ENCODE measurements at places on chromosomes 3 and 15. TPM values are rescaled to one million over a fixed set of nuclear protein-coding genes. Genes with fewer than 3 reads are reported as not detected.

Gene FSD2
- not detected for total RNA-seq

Gene CISH
- total RNA-seq: 3.7 TPM

DNA sequence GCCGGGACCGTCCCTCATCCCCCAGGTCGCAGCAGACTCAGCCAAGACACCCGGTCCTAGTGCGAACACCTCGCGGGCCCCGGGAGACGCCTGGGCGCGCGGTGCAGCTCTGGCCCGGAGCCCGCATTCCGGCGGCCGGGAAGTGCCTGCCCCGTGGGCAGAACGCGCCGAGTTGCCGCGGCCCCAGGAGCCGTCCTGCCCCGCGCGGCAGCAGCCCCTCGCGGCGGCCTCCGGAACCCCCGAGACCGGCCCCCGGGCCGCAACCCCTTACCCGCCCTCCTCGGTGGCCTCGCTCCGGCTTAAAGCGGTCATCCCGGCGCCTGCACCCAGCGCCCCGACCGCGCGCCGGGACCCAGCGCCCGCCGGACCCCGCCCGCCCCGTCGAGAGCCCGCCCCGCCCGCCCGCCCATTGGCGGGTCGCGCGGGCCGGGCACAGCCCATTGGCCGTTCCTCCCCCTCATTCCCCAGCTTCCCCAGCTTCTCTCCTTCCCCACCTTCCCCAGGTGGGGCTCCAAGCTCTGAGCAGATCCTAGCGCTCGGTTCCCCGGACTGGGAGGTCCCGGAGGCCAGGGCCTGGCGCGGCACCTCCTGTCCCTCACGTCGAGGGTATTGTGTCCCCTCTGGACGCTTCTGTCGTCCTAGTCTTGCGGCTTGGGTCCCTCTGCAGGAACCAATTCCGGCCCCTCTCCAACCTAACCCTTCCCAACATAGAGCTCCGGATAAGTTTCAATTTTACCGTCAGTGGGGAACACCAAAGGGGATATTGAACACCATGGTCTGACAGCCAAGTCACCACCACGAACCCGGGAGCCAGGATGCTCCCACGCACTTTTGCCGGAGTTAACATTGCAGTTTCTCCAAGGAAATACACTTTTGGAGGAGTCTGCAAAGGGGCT is at the start of gene GRAMD2A:
TSS of gene GRAMD2A (minus strand) at position 328 of the 896 bp plus-strand sequence.
- no peak for DNase-seq

- no peak for DNase-seq
These were observed 52.2 kb downstream of the PLXNA1 start for GRCh38 chr3:127034990-127035652.

GRCh38 chr15:67349634-67350033 is 95.0 kb downstream of the IQCH start:
- DNase-seq: no peak

Gene PDCD6IP
- 109 TPM for total RNA-seq

GRCh38 chr15:88613074-88613944 is 7.8 kb upstream of the AEN start:
- DNase-seq: no peak

Gene CFAP20DC
- 0.11 TPM for total RNA-seq

GRCh38 chr3:191169566-191169965 is 29.5 kb upstream of the OSTN start:
- DNase-seq: no peak

Gene LIPH
- total RNA-seq: not detected

- no peak for DNase-seq
These were observed 109.3 kb downstream of the SV2B start for GRCh38 chr15:91209318-91209717.

DNA sequence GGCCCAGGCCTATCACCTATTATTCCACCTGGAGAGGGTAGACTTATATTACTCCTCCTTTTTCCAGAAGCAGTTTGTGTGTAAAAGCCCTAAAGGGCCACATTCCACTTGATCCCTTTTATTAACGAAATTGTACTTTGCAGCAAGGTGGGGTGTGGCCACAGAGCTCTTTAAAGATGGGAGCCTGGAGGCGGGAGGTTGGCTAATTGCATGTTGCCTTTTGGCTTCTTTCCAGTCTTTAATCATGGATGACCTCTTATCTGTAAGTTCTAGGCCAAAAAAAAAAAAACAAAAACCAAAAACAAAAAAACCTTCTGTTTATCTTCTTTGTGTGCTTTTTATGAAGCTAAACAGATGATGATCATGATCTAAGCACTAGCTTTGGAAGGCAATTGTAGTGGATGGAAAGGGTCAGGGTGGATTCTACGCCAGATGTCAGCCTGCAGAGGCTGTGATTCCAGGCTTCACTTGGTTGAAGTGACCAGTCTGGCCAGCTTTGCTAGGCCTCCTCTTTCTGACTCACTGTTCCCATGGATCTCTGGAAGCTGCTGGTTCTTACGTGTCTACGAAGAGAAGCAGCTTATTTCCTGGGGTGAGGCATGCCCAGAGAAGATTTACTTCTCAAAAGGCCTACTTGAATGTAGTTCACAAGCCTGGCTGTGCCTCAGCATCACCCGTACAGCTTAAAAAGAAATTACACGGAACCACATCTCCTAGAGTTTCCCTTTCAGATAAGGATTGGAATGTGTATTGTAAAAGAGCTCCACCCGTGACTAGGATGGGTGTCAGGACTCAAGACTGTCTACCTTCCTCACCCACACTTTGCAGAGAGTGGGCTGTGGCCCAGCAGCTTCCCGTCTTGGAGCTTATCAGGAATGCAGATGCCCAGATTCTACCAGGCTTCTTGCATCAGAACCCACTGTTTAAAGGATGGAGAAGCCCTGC is 330.9 kb upstream of the C2CD4B start:
- no peak for DNase-seq

DNA sequence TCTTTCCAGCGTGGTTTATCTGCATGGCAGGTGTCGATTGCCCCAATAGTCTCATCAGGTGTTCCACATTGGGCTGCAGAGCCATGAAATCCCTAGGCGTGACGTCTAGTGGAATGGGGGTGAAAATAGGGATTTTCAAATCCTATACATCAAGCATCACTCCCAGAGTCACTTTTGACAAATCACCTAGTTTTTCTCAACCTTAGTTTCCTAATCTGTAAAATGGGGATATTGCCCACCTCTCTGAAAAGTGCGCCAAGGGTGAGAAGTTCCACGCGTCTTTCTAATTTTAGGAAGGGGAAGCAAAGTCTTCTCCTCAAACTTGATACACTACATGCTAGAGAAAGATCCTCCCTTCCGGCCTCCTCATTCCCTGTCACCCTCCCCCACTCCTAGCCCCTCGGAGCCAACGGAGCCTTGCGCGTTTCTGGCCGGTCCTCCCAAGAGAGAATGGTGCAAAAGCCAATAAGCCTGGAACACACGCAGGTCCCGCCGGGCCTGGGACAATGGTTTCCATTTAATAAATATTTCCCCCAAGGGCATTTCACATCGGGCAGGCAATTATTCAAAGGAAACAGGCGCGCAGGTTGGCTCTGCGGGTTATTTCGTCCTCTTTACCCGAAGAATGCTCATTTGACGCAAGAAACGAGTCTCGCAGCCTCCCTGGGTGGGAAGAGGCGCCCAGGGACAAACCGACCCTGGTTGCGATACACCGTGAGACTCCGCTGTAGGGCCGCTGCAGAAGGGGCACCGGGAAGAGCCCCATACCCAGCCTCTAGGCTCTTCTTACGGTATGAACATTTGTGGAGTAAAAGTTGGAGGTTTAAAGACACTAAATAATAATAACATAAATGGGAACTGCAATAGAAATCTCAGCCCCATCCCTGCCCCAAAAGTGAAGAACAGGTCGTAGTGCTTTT is 1.2 kb upstream of the SOX14 start:
- DNase-seq: no peak

GRCh38 chr3:148459931-148460513 is 237.7 kb upstream of the AGTR1 start:
- no peak for DNase-seq

DNA sequence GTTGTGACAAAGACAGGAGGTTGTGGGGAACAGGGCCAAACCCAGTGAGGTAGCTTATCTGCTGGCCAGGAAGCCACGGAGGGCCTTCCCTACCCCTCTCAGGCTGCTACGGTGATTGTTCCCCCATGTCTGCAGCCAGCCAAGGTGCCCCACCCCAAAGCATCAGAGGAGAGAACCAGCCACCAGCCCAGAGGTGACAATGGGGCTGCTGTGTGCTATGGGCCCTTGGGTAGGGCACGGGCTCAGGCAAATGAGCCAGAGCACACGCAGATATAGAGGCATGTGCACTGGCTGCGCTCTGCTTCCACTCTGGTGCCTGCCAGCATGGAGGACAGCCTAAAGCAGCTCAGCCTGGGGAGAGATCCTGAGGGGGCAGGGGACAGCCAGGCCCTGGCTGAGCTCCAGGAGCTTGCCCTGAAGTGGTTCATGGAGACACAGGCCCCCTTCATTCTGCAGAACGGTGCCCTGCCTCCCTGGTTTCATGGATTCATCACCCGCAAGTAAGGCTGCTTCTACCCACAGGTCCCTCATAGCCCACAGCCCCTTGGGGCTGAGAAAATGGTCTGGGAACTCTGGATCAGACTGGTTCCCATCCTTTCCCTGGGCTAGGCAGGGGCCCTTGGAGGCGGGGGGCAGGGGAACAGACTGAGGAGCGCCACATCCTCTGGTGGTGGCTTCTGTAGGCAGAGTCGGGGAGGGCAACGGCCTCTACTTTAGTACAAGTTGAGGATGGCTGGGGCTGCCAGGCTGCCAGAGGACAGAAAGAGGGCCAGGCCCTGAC is at the start of gene SH2D7:
TSS of gene SH2D7 (plus strand) at position 301 of the 781 bp plus-strand sequence. CDS start at position 325, 24 bp downstream.
- no peak for DNase-seq

Measured in CD4-positive, alpha-beta T cell (primary cell).